ENCODE measurements at places on chromosomes 12 and 14.

GRCh38 chr12:52945389-52946232, 3.3 kb upstream of the KRT18 start:
- DNase-seq = no peak

DNA sequence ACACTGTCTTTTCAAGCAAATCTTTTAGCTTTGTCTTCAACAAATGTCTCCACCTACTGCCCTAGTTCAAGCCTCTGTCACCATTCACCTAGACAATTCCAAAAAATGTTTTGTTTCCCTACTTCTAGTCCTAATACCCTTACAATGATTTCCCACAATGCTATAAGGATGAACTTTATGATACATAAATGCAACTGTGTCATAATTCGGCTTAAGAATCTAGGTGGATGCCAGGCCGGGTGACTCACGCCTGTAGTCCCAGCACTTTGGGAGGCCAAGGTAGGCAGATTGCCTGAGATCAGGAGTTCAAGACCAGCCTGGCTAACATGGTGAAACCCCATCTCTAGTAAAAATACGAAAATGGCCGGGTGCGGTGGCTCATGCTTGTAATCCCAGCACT, 20.7 kb upstream of the CREBL2 start:
- no peak for DNase-seq

GRCh38 chr14:69335371-69335771, 62.7 kb downstream of the ERH start:
- DNase-seq = no peak

DNA sequence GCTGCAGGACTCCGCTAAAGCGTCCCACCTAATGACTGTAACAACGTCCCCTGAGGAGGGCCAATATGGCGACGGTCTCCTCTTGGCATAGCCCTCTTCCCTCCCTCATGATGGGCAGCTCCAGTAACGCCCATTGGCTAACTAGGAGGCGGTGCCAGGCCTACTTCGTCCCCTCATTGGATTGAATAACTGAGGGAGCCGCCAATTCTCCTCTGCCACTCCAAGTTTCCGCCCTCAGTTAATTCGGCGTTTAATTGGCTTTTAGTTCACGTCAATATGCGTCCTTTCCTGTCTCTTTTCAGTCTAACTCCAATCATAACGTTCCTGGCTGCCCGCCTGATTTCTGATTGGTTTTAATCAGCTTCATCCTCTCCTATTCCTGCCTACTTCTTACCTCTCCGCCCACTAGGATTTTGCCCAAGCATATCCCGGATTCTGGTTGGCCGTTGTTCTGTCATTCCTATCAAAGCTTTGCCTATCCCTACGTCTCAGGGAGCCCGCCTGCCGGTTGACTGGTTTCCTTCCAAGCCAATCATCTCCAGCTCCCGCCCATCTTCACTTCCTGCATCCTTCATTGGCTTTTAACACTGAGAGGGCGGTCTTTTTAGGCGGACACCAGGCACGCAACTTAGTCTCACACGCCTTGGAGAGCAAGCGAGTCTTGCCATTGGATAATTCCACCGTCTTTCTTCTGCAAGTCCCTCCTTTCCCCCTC, 430 bp upstream of the SP1 start:
- peak; percentile 91 for DNase-seq

DNA sequence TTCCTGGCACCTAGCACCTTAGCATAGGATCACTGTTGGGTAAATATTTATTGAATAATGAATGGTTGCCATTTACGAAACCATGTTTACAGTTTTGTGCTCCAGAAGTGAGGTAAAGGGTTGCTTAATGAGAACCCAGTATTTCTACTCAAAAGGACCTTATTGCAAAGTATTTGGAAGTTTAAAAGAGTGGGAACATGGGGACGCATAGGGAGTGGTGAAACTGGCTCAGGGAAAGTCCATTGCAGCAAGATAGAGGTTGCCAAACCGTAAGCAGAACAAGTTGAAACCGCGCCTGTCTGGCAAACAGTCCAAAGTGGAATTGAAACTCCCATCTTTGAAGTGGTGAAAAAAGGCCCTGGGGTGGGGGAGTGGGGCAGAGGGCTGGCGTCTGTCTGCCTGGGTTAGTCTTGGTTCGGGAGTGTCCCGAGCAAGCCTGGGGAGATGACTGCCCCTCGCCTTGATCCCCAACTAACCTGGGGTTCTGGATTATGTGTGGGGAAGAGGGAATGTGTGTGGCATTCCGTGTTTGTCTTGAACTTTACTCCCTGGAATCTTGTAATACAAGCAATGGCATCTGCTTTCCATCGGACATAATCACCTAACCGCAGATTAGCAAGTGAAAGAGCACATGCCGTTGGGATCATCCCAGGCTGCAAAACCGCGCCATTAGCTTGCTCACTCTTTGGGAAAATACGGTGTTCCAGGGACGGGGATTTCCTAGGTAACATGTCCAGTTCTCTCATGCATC, 7.2 kb downstream of the ALDH2 start:
- DNase-seq = no peak

DNA sequence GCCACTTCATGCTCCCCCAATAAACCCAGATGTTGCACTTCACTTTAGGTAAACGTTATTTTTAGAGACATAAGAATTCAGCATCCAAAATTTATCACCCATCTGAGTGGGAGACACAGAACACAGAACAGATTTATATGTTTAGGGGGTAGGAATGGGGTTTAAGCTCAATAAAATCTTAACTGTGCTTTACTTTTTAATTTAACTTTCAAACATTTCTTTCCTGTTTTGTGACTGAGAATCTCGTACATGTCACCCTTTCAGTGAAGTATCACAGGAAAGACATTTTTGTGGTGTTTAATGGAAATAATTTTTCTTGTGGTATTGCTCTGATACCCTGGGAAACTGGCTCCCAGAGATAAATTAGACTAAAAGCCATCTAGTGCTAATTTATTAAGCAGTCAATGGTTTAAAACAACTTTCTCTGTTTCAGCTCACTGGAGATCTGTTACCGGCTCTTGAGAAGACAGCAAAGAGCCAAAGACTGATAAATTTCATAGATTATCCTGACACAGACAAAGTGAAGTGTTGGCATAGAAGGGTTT, 148.0 kb upstream of the BMP4 start:
- no peak for DNase-seq

DNA sequence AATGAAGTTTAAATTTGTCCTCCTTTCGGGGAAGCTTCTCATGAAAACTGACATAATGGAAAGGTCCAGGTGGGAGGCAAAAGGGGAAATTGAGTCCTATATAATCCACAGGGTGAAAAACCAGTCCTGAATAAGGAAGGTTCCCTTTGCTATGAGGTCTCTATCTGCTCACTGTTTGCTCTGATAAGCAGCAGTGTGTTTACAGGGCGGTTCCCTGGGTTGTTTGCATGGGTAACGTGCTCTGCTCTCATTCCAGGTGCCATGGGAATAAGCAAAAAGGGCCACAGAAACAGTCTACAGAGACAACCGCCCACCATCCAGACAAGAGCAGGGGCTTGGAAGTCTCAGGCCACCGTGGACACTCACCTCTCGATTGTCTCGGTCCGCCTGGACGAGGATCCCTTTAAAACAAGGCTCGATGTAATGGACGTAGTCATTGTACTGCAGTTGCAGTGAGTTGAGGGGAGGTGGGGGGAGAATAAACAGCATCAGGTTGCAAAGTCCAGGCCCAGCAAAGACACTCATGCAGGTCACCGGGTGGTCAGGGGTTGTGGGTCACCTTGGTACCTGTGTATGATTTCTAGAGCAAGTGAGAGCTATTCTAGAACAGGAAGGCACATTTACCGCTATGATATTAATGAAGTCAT, 32.7 kb downstream of the CACNA2D4 start:
- no peak for DNase-seq

- DNase-seq = no peak
These were observed 40.7 kb downstream of the CORO1C start for GRCh38 chr12:108690542-108691174.

GRCh38 chr14:100067481-100067880, 2.3 kb downstream of the EVL start:
- DNase-seq = no peak

- DNase-seq = no peak
These were observed 39.1 kb downstream of the RNFT2 start for GRCh38 chr12:116777245-116777644.
